ENCODE measurements at places on chromosomes 5 and 9.

GRCh38 chr5:89916131-89916530 is 493.4 kb downstream of the CETN3 start:
- no peak for DNase-seq

- no peak for DNase-seq
Measured at GRCh38 chr9:70297141-70297540, 38.4 kb downstream of the SMC5 start.

DNA sequence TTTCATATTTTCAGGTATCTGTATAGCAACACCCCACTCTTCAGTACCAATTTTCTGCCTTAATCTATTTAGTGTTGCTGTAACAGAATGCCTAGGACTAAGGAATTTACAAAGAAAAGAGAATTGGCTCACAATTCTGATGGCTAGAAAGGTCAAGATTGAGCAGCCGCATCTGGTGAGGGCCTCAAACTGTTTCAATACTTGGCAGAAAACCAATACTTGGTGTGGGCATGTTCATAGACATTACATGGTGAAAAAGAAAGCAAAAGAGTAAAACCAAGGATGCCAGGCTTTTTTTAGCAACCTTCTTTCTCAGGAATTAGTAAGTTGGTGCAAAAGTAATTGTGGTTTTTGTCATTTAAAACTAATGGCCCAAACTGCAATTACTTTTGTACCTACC is 1041.1 kb upstream of the CDH6 start:
- no peak for DNase-seq

- no peak for DNase-seq
Measured at GRCh38 chr9:21505425-21506179, 23.5 kb upstream of the IFNE start.

DNA sequence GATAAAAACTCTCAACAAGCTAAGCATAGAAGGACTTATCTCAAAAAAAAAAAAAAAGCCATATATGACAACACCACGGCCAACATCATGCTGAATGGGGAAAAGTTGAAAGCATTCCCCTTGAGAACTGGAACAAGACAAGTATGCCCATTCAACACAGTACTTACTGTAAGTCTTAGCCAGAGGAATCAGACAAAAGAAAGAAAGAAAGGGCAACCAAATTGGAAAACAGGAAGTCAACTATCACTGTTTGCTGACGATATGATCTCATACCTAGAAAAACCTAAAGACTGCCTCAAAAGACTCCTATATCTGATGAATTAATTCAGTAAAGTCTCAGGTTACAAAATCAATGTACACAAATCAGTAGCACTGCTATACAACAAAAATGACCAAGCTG is 24.6 kb upstream of the PTGER4 start:
- no peak for DNase-seq

GRCh38 chr9:133129001-133129795 is 8.2 kb upstream of the RALGDS start:
- DNase-seq: no peak

DNA sequence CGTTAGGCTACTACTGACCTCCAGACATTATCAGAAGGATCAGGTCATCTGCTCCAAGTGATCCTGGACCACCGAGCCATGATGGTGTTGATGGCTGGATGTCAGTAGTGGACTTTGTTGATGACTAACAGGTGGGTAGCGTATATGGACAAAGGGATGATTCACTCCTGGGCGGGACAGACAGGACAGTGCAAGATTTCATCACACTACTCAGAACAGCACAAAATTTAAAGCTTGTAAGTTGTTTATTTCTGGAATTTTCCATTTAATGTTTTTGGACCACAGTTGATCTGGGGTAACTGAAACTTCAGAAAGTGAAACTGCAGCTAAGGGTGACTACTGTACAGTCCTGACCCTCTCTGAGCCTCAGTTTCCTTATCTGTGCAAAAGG is 12.7 kb downstream of the PDGFRB start:
- DNase-seq: peak; percentile 90

GRCh38 chr9:102101723-102102122 is 363.3 kb upstream of the GRIN3A start:
- DNase-seq: no peak

DNA sequence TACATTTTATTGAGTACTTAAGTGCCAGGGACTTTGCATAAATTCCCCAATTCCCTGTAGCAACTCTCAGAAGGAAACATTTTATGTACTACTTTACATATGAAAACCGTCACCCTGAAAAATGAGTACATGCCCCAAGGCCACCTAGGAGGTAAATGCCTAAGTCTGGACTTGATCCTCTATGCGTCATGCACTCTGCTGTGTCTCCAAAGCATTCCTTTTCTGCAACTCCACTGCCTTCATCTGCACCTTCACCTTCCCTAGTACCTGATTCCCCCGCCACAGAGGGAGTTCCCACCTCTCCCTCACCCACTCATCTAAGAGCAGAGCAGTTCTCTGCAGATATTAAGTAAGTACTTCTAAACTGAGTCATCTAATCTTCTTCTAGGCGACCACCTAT is 75.2 kb upstream of the HRH2 start:
- no peak for DNase-seq

GRCh38 chr9:101130054-101130453 is 101.5 kb downstream of the PLPPR1 start:
- DNase-seq: no peak

- DNase-seq: no peak
Measured at GRCh38 chr9:73294336-73294735, 142.7 kb downstream of the ANXA1 start.

GRCh38 chr5:54804521-54804920 is 180.9 kb downstream of the ESM1 start:
- DNase-seq: no peak
